ENCODE measurements at places on chromosomes 6 and 20.

- DNase-seq, result peak; percentile 59
Observed at GRCh38 chr6:111874025-111874415, 768 bp upstream of the FYN start.

- no peak for DNase-seq
Observed at GRCh38 chr6:63929111-63929510, 293.5 kb downstream of the PHF3 start.

GRCh38 chr6:72363844-72364740, 257.8 kb upstream of the KCNQ5 start:
- DNase-seq, result no peak

DNA sequence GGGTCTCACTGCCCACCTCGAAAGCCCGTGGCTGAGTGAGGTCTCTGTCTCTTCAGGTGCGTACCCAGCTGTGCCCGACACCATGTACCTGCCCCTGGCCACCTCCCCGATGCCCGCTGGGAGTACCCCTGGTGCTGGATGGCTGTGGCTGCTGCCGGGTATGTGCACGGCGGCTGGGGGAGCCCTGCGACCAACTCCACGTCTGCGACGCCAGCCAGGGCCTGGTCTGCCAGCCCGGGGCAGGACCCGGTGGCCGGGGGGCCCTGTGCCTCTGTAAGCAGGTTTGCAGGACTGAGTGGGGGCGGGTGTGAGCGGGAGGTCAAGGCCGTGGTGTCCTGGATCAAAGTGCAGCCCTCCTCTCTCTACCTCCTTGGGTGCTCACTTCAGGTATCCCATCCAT, 4.7 kb downstream of the CCN5 start:
- no peak for DNase-seq

DNA sequence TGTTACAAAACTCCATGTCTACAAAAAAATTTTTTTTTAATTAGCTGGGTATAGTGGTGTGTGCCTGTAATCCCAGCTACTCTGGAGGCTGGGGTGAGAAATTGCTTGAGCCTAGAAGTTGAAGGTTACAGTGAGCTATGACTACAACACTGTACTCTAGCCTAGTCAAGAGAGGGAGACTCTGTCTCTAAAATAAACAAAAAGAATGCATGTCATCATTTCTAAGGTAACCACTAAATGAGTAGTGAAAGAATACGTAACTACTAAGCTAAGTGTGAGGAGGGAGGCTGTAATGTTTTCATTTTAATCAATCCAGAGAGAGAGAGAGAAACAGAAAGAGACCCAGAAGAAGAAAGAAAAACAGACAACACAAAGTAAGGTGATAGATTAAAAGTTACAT, 9.9 kb downstream of the SYCP2 start:
- no peak for DNase-seq

- no peak for DNase-seq
Observed at GRCh38 chr6:35209622-35210247, 4.0 kb upstream of the SCUBE3 start.

- DNase-seq, result no peak
Observed at GRCh38 chr6:134416418-134417154, 98.7 kb upstream of the SGK1 start.

DNA sequence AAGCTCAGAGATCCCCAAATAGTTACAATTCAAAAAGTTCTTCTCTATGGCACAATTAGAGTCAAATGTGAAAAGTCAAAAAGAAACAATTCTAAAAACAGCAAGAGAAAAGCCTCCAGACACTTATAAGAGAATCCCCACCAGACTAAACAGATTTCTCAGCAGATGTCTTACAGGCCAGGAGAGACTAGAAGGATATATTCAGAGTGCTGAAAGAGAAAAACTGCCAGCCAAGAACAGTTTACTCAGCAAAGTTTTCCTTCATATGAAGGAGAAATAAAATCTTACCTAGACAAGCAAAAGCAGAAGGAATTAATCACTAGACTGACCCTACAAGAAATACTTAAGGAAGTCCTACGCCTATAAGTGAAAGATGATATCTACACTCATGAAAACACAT, 176.1 kb upstream of the OPRM1 start:
- DNase-seq, result no peak

- DNase-seq, result no peak
Observed at GRCh38 chr20:58076405-58076804, 152.0 kb downstream of the ANKRD60 start.

GRCh38 chr20:62727584-62728027, 19.0 kb downstream of the NTSR1 start:
- DNase-seq, result no peak

GRCh38 chr6:56793938-56794337, 151.2 kb upstream of the DST start:
- DNase-seq, result no peak

GRCh38 chr6:30397697-30398096, 52.7 kb downstream of the RPP21 start:
- no peak for DNase-seq

DNA sequence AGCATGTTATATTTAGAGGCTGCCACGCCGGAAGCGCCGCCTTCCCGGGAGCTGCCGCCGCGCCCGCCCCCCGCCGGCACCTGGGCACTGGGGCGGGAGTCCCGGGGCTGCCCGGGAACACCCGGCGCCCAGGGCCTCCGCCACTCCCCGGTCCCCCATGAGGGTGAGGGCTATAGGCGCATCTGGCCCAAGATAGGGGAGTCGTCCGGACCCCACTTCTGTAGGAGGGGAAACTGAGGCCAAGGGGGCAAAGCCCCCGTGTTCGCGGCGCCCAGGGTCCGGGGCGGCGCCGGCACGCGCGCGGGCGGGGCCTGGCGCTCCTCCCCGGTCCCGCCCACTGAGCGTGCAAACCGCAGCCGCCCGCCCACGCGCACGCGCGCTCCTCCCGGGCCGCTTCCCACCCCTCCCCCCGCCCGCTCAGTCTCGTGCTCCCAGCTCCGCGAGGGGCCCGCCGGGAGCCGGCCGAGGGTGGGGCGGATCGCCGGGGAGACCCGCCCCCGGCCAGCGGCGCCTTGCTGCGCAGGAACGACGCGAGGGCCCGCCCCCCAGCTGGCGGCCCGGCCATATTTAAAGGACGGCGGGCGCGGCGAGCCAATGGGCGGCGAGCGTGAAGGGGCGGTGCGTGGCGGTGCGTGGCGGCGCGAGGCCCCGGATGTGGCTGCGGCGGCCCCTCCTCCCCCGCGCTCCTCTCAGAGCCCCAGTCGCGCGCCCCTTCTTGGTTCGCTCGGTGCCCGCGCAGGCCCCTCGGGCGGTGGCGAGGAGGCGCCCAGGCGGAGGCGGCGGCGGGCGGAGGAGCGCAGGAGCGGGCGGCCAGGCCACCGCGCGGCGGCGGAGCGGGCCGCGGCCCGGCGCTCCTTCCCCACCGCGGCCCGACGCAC, at the start of gene LSM14B:
LSM14B (plus strand) TSS at position 700 of the 878 bp plus-strand sequence. CDS start 192 bp downstream, outside the sequence.
- peak; percentile 97 for DNase-seq

DNA sequence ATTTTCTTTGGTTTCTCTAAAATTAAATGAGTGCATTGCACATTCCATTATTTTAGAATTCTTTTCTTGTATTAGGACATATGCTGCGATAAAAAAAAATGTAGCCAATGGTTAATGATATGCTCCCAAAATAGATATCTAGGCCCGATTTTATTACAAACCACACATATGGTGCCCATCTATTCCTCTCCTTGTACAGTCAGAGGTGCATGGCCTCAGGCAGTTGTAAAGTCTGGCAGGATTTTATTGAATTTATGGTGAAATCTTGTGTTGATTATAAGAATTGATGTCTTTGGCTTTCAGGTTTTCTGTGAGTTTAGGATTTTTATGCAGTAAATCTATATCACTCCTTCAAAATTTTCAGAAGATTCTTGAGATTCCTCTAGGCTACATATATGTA, 192.2 kb downstream of the RFPL4B start:
- no peak for DNase-seq

DNA sequence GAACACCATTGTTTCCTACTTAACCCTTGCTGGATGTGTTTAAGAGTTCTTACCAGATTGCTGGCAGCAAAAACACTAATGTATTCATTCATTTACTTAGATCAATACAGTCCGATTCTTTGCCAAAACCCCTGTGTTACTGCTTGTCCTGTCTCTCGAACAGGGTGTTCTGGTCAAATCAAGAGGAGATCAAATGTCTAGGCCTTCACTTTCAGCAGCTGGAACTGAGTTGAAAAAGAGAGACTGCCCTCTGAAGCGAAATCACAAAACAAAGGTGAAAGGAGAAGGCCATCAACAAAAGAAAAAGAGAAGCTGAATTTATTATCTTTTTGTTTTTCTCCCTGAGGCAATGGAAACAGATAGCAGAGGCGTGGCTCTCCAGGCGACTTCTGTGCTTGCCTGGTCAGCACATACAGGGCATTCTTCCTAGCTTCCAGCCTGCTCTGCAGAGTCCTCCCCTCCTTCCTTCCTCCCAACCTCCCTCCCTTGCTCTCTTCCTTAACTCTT, 44.1 kb upstream of the GCM1 start:
- no peak for DNase-seq

GRCh38 chr6:168884050-168884645, 369.5 kb downstream of the THBS2 start:
- no peak for DNase-seq

- peak; percentile 22 for DNase-seq
Observed at GRCh38 chr20:21559305-21559704, 45.4 kb upstream of the NKX2-2 start.

GRCh38 chr6:30002871-30003270, 58.2 kb upstream of the POLR1H start:
- no peak for DNase-seq

GRCh38 chr6:133156689-133157088, 84.5 kb upstream of the EYA4 start:
- no peak for DNase-seq

DNA sequence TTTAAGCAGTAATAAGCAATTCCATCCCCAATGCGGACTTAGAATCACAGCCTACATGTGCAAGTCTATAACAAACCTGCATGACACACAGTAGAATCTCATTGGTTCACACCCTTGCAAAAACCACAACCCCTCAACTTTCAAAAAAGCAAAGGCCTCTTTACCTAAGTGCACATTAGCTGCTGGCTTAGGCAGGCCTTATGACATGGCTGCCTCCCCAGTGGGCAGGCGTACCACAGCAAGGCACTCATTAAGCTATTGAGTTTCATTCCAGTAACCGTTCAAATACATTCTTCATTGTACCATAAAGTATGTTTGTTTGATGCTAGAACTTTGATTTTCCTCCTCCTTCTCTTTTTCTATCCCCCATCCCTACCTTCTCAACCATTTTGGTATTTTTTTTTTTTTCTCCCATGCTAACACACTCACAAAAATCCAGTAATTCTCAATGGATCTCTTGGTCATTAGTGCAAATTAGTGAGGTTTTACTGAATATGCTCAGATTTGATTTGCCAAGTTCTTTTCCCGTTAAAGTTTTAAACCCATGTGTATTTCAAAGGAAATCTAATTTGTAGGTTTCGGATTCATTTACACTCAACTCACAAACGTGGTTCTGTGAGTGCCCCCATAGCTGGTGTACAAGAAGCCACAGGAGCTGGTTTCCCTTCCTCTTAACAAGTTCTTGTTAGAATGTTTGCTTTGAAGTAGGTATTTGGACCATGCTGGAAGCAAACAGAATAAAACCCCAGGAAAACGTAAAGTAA, 460.4 kb upstream of the RUNX2 start:
- DNase-seq, result no peak

GRCh38 chr6:113630738-113631535, 226.2 kb upstream of the MARCKS start:
- DNase-seq, result no peak

- DNase-seq, result no peak
Observed at GRCh38 chr6:80028589-80028988, 24.1 kb downstream of the TTK start.

- no peak for DNase-seq
Observed at GRCh38 chr6:100281471-100281901, 183.2 kb downstream of the SIM1 start.

DNA sequence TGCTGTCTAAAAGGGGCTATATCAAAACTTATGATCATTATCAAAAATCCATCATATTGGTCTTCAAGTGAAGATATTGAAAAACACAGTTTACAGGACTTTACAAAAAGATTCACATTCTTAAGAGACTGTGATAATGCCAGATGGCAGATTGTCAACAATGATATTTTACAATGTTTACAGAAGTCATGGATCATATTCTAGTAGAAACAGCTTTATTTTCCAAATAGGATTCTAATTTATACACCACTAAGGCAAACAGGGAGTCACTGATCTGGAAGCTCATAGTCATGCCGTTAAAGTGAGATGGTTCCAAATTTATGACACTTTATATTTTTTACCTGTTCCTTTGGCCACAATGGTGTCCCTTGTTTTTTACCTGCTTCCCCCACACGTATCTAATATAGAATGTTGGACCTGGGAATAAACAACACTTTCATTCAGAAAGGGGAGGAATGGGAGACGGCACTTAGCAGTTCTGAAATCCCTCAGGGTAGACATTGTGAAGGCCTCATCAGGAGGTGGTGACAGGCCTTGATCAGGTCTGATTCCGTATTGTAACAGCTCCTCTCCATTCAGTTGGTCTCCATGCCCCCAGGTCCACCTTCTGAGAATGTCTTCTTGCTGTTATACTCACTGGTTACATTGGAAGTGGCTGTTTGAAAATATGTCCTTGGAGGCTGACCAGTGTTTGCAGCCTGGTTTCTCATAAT, 228.6 kb downstream of the ADGB start:
- DNase-seq, result no peak

DNA sequence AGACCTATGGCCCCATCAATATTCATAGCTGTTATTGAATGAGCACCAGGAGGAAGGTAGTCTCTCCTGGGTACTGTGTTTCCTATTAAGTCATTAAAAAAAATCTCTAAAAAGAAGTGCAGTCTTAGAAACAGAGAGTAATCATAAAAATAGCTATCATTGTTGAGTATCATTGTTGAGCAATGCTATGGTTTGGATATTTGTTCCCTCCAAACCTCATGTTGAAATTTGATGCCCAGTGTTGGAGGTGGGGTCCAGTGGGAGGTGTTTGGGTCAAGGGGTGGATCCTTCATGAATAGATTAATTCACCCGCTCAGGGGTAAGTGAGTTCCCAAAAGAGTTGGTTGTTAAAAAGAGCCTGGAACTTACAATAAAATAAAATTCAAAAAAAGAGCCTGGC, 88.1 kb upstream of the IYD start:
- DNase-seq, result no peak

DNA sequence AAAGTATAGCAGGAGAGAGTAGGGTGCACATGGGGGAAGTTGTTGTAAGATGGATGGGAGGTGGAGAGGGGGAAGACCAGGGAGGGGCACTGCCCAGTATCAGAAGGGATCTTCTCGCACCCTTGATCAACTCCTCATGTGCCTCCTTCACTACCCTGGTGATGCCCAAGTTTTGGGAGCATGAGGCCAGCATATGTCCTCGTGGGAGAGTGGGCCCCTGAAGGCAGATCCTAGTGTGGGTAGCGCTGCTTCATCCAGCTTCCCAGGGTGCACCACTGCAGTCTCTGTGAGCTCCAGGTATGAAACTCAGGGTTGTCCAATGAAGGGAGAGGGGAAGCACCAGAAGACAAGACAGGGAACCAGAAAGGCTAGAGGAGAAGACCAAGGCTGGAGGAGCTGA, 82.2 kb upstream of the FOXP4 start:
- DNase-seq, result no peak

- DNase-seq, result no peak
Observed at GRCh38 chr20:8398263-8399051, 266.4 kb downstream of the PLCB1 start.

GRCh38 chr6:108768792-108769524, 79.3 kb upstream of the ARMC2 start:
- no peak for DNase-seq

- DNase-seq, result no peak
Observed at GRCh38 chr20:10201321-10201870, 17.2 kb upstream of the SNAP25 start.

GRCh38 chr20:44541992-44542391, 20.1 kb upstream of the SERINC3 start:
- no peak for DNase-seq

- DNase-seq, result no peak
Observed at GRCh38 chr20:6663751-6664388, 103.6 kb upstream of the BMP2 start.

GRCh38 chr6:131890091-131890490, 61.1 kb downstream of the CCN2 start:
- DNase-seq, result no peak
